ENCODE measurements at places on chromosomes 7 and 10. TPM values are rescaled to one million over a fixed set of nuclear protein-coding genes. Genes with fewer than 3 reads are reported as not detected.

Gene C10orf105
- total RNA-seq: not detected

Gene SAMD8
- 24.5 TPM for total RNA-seq

Gene UPK3BL2
- not detected for total RNA-seq

Gene IFIT3
- total RNA-seq: 303 TPM

Gene ARMC10
- 56.9 TPM for total RNA-seq

Gene ATG9B
- not detected for total RNA-seq

Gene CALHM2
- total RNA-seq: 37.7 TPM

Gene ZNF736
- 6.5 TPM for total RNA-seq

Gene INPP5F
- 11.1 TPM for total RNA-seq

Gene TMEM26
- total RNA-seq: 5.7 TPM

Gene POP7
- total RNA-seq: 55.9 TPM

Gene DENND2A
- 11.5 TPM for total RNA-seq

Gene PDE6C
- not detected for total RNA-seq

Gene NKX1-2
- total RNA-seq: 0.02 TPM

Gene PPP1R17
- total RNA-seq: not detected

Gene PIK3CG
- total RNA-seq: not detected

Gene SPDYE6
- not detected for total RNA-seq

Gene CXCL12
- total RNA-seq: 0.81 TPM

Gene CFAP46
- not detected for total RNA-seq

Gene SLC26A4
- total RNA-seq: 1.6 TPM

Gene NAT16
- not detected for total RNA-seq

Gene GBX1
- not detected for total RNA-seq

Gene SLC26A5
- total RNA-seq: not detected

Gene ZNF277
- 17.6 TPM for total RNA-seq

Gene MSRB2
- total RNA-seq: 11.3 TPM

Gene MALRD1
- not detected for total RNA-seq

Gene IFIT2
- 58.0 TPM for total RNA-seq

Gene ANXA8L1
- 0.37 TPM for total RNA-seq

Gene SPDYE1
- not detected for total RNA-seq

Gene C7orf33
- total RNA-seq: not detected

Gene MTERF1
- total RNA-seq: 14.7 TPM

Gene AKR1C3
- total RNA-seq: 9.6 TPM

Gene PRKAG2
- total RNA-seq: 5.2 TPM

Gene EEF1AKMT2
- 28.9 TPM for total RNA-seq

Gene SLC39A12
- not detected for total RNA-seq

Gene SKIDA1
- 1.9 TPM for total RNA-seq

Gene PNLIP
- not detected for total RNA-seq
